ENCODE measurements at places on chromosomes 3 and 15.

DNA sequence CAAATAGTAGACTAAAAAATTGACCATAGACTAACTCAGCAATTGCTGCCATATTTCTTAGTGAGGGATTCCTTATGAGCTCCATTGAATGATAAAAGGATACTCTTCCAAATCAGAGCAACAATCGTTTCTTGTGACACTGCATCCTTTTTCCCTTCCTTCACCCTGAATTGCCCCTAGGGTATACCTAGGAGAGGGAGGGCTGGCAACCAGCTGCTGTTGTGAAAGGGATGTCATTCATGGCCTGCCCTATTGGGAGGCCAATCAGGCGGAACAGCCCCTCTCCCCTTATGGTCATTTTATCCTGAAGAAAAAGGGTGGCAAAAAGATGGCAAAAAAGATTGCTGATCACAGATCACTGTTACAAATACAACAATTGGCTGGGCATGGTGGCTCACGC lies 26.3 kb downstream of the B3GNT5 start:
- no peaks in the 10 kb centered on the region for H3K4me1 ChIP-seq
- H3K36me3 ChIP-seq = no peaks in the 10 kb centered on the region

DNA sequence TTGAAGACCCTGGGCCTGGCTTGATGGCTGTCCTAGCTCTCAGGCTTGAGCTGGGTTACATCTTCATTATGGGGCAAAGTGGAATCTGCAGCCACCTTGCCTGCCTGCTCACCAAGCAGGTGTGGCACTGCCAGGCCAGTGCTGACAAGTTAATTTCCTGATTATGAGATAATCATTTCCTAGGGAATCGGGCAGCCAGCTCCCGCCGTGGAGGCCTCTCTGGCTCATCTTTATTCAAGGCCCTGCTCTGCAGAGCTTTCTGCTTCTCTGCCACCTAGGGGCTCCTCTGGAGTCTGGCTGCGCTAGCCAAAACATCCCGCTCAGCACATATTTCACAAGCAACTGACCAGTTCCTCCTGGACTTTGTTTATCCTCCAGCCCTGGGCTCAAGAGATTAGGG lies 9.9 kb downstream of the LOXL1 start:
- H3K36me3 ChIP-seq = no peaks in the 10 kb centered on the region
- no peaks in the 10 kb centered on the region for H3K4me1 ChIP-seq
- peaks cover 23% of the 10 kb centered on the region for H3K27me3 ChIP-seq
- no peak for DNase-seq

- peak; percentile 87 for DNase-seq
- no peak overlapping the region for H3K27ac ChIP-seq
- no peaks in the 10 kb centered on the region for H3K36me3 ChIP-seq
- H3K4me1 ChIP-seq = peaks cover 8% of the 10 kb centered on the region
- H3K27me3 ChIP-seq = no peaks in the 10 kb centered on the region
- H3K4me3 ChIP-seq = no peak overlapping the region
Measured at GRCh38 chr3:112327371-112327951, 5.5 kb upstream of the CD200 start.

DNA sequence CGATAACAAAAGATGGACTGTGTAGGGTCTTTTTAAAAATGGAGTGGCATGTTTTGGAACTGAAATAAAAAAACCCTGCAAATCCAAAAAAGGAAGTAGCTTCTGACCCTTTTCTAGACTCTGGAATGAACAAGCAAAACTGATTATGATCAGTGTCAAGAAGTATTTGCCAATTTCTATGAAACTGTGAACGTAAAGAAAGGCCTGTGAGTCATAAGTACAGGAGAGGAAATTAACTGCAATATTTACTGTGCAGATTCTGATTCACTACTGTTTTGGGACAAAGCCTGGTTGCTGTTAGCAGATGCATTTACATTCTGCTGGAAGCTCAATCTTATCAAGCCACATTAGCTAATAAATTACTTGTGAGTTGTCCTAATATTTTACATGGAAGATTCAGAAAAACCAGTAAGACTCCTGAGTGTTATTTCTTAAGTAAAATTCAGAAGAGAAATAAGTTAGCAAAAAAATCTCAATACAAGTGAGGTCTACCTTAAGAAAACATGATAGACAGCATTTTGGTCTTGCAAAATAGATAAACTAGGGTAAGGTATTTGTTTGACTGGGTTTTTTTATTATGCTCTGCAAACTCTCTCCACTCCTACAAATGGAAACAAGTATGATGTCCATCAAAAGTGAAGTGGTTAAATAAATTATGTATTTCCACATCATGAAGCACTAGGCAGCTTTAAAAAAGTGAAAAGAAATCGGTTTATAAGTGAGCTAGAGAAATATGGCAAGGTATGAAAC lies 90.2 kb upstream of the LMOD3 start:
- H3K4me1 ChIP-seq = peaks cover 5% of the 10 kb centered on the region
- H3K36me3 ChIP-seq = no peaks in the 10 kb centered on the region
- no peak overlapping the region for H3K4me3 ChIP-seq
- no peaks in the 10 kb centered on the region for H3K27me3 ChIP-seq
- no peak overlapping the region for H3K27ac ChIP-seq
- no peak for DNase-seq

GRCh38 chr3:68817243-68817642 lies 115.1 kb downstream of the TAFA4 start:
- H3K27ac ChIP-seq = no peak overlapping the region
- H3K36me3 ChIP-seq = no peaks in the 10 kb centered on the region
- DNase-seq = no peak
- no peaks in the 10 kb centered on the region for H3K4me1 ChIP-seq

- no peaks in the 10 kb centered on the region for H3K4me1 ChIP-seq
- DNase-seq = no peak
- H3K27ac ChIP-seq = no peak overlapping the region
- no peaks in the 10 kb centered on the region for H3K27me3 ChIP-seq
- H3K4me3 ChIP-seq = no peak overlapping the region
Measured at GRCh38 chr3:149479621-149480325, 5.3 kb downstream of the TM4SF4 start.

GRCh38 chr15:35777061-35777460 lies 231.1 kb upstream of the DPH6 start:
- H3K4me3 ChIP-seq = no peak overlapping the region
- no peaks in the 10 kb centered on the region for H3K4me1 ChIP-seq
- H3K27me3 ChIP-seq = no peaks in the 10 kb centered on the region

GRCh38 chr3:21705769-21706168 lies 45.2 kb downstream of the ZNF385D start:
- H3K4me3 ChIP-seq = no peak overlapping the region
- no peaks in the 10 kb centered on the region for H3K27me3 ChIP-seq
- no peak for DNase-seq
- H3K36me3 ChIP-seq = no peaks in the 10 kb centered on the region
- no peak overlapping the region for H3K27ac ChIP-seq

DNA sequence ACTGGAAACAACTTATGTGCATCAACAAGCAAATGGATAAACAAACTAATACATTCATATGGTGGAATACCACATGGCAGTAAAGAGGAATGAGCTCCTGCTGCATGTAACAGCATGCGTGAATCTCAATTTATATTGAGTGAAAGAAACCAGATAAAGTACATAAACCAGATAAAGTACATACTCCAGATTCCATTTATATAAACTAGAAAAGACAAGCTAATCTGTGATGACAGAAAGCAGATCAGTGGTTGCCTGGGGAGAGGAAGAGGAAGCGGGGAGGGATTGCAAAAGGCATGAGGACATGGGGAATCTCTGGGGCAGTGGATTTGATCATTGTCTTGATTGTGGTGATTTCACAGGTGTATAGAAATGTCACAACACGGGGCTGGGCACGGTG lies 34.2 kb downstream of the LIMD1 start:
- DNase-seq = no peak
- H3K4me1 ChIP-seq = peaks cover 53% of the 10 kb centered on the region
- H3K27me3 ChIP-seq = no peaks in the 10 kb centered on the region
- no peaks in the 10 kb centered on the region for H3K36me3 ChIP-seq
- H3K27ac ChIP-seq = no peak overlapping the region

GRCh38 chr15:57534281-57534680 lies 57.4 kb upstream of the MYZAP start:
- DNase-seq = no peak
- no peak overlapping the region for H3K4me3 ChIP-seq
- H3K27ac ChIP-seq = no peak overlapping the region
- no peaks in the 10 kb centered on the region for H3K27me3 ChIP-seq
- H3K4me1 ChIP-seq = no peaks in the 10 kb centered on the region

DNA sequence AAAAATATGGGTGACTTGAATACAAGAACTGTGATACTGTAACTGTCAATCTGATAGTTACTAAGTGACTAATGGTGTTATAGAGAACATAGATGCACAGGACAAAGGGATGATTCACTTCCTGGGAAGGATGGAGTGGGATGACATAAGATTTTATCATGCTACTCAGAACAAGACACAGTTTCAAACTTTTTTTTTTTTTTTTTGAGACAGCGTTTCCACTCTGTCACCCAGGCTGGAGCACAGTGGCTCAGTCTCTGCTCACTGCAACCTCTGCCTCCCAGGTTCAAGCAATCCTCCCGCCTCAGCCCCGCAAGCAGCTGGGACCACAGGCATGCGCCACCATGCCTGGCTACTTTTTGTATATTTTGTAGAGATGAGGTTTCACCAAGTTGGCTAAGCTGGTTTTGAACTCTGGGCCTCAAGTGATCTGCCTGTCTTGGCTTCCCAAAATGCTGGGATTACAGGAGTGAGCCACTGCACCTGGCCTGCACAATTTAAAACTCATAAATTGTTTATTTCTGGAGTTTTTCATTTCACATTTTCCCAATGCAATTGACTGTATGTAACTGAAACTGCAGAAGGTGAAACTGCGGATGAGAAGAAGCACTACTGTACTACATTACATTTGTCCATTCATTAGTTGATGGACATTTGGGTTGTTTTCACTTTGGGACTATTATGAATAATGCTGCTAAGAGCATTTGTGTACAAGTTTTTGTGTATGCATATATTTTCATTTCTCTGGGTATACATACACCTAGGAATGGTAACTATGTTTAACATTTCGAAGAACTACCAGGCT lies 40.6 kb downstream of the ADIPOQ start:
- no peak for DNase-seq
- no peak overlapping the region for H3K27ac ChIP-seq
- H3K36me3 ChIP-seq = no peaks in the 10 kb centered on the region
- H3K27me3 ChIP-seq = no peaks in the 10 kb centered on the region
- H3K4me3 ChIP-seq = no peak overlapping the region

- H3K4me3 ChIP-seq = no peak overlapping the region
- H3K36me3 ChIP-seq = no peaks in the 10 kb centered on the region
- no peaks in the 10 kb centered on the region for H3K27me3 ChIP-seq
- peak; percentile 33 for DNase-seq
Measured at GRCh38 chr3:113890256-113890900, 51.8 kb downstream of the GRAMD1C start.

GRCh38 chr3:99430348-99431134 lies 207.9 kb upstream of the COL8A1 start:
- H3K27me3 ChIP-seq = no peaks in the 10 kb centered on the region
- no peak for DNase-seq
- H3K4me3 ChIP-seq = no peak overlapping the region
- H3K36me3 ChIP-seq = no peaks in the 10 kb centered on the region
- H3K27ac ChIP-seq = no peak overlapping the region
